ENCODE measurements at places on chromosomes 16 and 17.

DNA sequence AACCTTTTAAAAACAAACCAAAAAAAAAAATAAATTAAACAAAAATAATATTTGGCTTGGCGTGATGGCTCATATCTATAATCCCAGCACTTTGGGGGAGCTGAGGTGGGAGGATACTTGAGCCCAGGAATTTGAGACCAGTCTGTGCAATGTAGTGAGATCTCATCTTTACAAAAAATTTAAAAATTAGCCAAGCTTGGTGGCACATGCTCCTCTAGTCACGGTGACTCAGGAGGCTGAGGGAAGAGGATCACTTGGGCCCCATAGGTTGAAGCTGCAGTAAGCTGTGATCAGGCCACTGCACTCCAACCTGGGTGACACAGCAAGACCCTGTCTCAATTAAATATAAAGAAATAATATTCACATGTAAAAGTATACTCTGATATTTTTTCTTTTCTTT, 12.2 kb downstream of the GNGT2 start:
- DNase-seq = no peak

DNA sequence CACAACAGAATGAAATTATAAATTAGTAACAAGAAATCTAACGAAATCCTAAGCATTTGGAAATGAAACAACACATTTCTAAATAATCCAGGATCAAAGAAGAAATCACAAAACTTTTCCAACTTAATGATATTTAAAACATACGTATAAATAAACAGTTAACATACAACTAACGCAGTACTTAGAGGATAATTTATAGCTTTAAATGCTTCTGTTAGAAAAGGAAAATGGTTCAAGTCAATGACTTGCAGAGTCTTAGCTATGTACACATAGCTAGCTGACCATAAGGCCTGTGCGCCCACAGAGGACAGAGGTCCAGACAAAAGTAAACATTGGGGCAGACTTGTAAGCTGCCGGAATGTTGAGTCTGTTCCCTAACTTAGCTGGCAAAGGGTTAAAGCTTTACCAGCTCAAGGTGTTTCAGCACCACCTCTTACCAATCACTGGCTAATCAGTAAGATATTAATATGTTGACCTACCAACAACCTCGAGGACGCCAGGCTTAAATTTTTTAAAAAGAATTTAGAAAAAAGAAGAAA, 84.6 kb downstream of the PARN start:
- DNase-seq = no peak

DNA sequence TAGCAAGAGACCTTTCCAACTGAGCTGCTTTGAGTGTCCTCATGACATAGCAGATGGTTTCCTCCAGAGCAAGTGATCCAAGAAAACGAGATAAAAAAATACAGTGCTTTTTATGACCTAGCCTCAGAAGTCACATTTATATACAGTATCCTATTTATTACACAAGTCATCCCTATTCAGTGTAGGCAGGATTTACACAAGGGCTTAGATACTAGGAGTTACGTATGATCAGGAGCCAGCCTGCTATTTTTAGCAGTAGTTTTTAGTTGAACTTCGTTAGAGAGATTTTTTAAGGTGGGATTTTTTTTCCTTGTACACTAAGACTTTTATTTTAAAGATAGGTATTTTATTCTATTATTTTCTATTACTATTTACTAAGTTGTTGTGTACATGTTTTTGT, 58.4 kb downstream of the PHKB start:
- no peak for DNase-seq

GRCh38 chr17:44217738-44218343, 1.6 kb downstream of the UBTF start:
- DNase-seq = no peak

- DNase-seq = peak; percentile 13
Observed at GRCh38 chr16:29710227-29711219, 31.5 kb downstream of the QPRT start.

DNA sequence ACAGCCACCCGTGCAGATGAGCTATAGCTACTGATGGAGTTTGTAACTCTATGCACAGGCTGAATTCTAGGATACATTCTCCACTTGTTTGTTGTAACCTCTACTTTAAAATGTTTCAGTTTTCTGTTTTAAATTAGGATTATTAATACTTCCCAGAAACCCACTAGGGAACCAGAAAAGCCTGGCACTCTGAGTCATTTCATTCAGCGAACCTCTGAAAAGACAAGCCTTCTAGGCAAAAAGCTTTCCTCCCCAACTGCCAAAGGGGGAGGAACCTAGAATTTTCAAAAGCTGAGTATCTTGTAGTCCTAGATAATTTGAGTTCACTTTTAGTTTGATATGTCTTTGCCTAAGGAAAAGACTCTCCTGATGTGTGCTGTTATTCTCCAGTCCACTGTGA, 43.2 kb downstream of the GOSR1 start:
- DNase-seq = no peak

- DNase-seq = peak; percentile 47
Observed at GRCh38 chr17:46002311-46002972, 3.4 kb downstream of the STH start.

DNA sequence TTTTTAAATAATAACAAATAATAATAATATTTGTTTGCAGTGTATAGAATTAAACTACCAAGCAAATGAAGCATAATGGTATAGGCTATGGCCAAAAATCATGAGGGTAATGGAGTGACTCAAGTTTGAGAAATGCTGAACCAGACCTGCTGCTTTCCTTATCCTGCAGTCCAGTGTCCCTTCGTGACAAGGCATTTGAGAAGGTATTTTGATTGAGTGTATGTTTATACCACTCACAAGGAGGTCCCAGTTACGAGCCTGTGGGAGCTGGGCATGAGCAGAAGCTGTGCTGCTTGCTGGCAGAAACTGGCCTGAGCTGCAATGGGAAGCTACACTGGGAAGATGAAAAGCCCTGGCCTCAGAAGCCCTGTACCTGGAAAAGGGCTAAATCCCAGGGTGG, 50.3 kb downstream of the GNAO1 start:
- no peak for DNase-seq

DNA sequence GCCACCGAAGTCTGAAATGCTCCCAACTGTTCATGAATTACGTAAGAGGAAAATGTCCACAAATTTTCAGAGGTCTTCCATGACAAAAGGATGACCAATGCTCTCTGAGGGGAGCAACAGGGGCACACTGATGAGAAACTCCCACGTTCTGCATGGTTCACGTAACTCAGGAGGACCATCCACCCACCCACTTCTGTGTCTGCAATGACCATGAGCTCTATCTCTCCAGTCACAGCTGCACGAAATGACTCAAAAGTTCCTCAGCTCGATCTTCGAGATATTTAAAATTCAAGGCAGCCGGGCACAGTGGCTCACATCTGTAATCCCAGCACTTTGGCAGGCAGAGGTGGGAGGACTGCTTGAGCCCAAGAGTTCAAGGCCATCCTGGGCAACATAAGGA, 15.8 kb downstream of the WDR45B start:
- DNase-seq = no peak

GRCh38 chr17:28112181-28112580, 69.7 kb downstream of the NLK start:
- no peak for DNase-seq

- no peak for DNase-seq
Observed at GRCh38 chr17:8941980-8942622, 23.4 kb downstream of the PIK3R5 start.

- DNase-seq = no peak
Observed at GRCh38 chr16:46691726-46692125, 2.3 kb downstream of the ORC6 start.

DNA sequence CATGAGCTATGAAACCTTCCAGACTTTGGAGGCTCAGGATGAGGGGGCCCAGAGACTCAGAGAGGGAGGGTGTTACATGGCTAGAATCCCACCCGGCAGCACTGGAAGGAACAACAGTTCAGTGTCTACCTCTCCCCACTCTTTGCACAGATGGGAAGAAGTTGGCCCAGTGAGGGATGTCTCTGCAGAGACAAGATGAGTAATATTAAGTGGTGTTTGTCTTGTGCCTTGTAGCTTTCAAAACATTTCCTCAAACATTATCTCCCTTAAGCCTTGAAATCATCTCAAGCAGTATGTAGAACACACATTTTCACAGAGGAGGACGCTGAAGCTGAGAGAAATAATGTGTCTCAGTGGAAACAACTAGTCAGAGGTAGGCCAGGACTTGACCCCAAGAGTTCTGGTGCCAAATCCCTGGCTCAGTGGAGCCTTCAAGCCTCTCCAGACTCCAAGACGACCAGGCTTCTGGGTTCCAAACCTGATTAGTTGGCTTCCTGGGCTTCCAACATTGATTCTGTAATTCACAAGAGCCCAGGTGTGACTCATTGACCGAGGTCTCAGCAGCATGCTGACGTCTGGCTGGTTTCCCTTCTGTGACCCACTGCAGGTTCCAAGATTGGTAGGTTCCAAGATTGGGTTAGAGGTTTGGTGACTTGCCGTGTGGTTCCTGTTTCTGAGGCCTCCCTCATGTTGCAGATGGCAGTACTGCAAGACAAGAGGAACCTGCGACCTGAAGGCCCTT, 7.4 kb downstream of the RNF112 start:
- DNase-seq = peak; percentile 4

DNA sequence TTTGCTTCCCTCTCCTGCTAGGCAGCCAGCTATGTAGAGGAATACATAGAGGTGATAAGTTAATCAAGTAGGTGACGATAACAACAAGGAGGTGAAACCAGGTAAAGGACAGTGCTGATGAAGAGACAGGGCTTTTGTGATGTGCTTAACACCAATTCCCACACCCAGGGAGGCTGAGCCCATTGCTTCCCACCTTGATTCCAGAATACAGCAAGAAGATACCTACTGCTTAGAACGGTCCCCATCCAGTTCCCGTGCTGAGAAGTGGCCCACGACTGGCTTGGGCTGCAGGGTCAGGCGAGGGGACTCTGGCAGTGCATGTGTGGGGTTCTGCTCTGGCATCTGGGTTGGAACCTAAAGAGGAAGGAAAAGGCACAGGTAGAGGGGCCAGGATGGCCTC, 16.1 kb upstream of the GFAP start:
- DNase-seq = no peak

GRCh38 chr17:32835291-32835761, 41.6 kb downstream of the MYO1D start:
- DNase-seq = no peak

- no peak for DNase-seq
Observed at GRCh38 chr16:81321039-81321438, 6.3 kb downstream of the GAN start.

DNA sequence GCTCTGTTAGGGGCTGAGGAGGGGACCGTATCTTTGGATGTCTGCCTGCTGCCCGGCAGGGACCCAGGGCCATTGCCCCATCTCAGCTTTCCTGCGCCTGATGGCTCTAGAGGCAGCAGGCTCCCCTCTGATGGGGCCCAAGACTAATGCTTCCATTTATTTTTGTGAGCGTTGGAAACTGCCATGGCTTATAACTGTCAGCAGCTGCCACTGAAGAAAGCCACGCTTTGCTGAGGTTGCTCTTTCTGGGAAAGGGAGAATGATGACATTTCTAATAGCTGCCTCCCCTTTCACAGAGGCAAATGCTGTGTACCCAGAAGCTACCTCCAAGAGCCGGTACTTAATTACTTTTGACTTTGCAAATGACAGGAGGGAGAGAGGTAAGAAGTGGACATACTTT, 103.8 kb downstream of the HAPSTR1 start:
- DNase-seq = no peak

DNA sequence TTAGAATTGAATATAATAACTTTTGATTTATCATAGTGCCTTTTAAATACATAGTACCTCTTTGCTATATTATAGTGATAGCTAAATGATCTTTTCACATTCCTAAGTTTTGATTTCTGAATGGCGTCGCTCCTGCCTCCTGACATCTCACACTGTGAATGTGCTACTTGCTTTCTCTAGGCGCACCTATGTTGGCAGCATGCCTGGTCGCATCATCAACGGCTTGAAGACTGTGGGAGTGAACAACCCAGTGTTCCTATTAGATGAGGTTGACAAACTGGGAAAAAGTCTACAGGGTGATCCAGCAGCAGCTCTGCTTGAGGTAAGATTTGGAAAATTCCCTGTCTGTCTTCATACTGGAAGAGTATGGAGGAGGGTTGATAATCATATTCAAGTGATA, 29.8 kb upstream of the ABCC11 start:
- no peak for DNase-seq

- no peak for DNase-seq
Observed at GRCh38 chr17:32445497-32445896, 1.2 kb downstream of the PSMD11 start.

GRCh38 chr16:7336742-7337141, 4.1 kb downstream of the RBFOX1 start:
- no peak for DNase-seq

DNA sequence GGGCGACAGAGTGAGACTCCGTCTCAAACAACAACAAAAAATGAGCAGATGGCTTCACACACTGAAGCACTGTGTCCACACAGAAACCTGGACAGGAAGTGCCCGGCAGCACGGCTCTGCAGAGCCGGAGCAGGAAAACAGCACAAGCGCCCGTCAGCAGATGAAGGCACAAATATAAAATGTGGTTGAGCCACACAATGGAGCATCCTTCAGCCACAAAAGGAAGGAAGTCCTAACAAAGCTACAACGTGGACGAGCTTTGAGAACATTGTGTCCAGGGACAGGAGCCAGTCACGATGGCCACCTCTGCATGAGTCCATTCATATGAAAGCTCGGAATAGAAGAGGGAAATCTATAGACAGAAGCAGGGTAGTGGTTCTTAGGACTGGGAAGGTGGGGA, 15.7 kb downstream of the RHBDF2 start:
- DNase-seq = no peak

- DNase-seq = no peak
Observed at GRCh38 chr16:10877472-10877946, 507 bp downstream of the CIITA start.

DNA sequence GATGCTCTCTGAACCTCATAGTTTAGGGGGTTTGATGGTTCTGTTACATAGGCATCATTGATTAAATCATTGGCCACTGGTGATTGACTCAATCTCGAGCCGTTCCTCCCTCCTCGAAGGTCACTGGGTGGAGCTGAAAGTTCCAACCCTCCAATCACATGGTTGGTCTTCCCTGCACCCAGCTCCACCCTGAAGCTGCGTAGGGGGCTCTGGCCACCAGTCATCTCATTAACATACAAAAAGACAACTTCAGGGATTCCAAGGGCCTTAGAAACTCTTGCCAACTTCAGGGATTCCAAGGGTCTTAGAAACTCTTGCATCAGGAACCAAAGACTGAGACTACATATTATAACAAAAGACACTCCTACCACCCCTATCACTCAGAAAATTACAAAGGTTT, 306.5 kb upstream of the TNRC6C start:
- no peak for DNase-seq

DNA sequence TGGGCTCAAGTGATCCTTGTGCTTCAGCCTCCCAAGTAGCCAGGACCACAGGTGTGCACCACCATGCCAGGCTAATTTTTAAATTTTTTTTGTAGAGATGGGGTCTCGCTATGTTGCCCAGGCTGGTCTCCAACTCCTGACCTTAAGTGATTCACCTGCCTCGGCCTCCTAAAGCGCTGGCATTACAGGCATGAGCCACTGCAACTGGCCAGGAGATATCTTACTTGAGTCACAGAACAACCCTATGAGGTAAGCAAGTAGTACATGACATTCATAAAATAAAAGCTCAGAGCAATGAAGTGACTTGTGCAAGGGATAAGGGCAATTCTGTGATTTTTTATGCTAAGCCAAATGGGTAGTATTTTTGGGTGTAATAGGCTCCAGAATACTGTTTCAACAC, 57.3 kb downstream of the CDC27 start:
- DNase-seq = no peak

- no peak for DNase-seq
Observed at GRCh38 chr17:19364699-19365498, 2.4 kb upstream of the B9D1 start.

- no peak for DNase-seq
Observed at GRCh38 chr17:77729587-77729986, 228.9 kb upstream of the TNRC6C start.
